ENCODE measurements at places on chromosomes 11 and 22.
A peak's percentile ranks its signal among the peaks of the same experiment; 100 is the strongest.

DNA sequence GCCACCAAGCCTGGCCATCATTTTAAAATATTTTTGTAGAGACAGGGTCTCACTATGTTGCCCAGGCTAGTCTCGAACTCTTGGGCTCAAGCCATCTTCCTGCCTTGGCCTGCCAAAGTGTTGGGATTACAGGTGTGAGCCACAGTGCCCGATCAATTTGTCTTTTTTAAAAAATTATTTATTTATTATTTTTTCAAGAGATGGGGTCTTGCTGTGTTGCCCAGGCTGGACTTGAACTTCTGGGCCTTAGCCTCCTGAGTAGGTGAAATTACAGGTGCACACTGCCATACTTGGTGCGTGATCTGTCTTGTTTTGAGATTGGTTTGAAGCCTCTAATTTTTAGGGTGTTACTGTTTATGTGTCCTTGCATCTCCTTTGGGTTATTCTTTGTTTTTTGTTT, 10.2 kb downstream of the CABIN1 start:
- DNase-seq = no peak

DNA sequence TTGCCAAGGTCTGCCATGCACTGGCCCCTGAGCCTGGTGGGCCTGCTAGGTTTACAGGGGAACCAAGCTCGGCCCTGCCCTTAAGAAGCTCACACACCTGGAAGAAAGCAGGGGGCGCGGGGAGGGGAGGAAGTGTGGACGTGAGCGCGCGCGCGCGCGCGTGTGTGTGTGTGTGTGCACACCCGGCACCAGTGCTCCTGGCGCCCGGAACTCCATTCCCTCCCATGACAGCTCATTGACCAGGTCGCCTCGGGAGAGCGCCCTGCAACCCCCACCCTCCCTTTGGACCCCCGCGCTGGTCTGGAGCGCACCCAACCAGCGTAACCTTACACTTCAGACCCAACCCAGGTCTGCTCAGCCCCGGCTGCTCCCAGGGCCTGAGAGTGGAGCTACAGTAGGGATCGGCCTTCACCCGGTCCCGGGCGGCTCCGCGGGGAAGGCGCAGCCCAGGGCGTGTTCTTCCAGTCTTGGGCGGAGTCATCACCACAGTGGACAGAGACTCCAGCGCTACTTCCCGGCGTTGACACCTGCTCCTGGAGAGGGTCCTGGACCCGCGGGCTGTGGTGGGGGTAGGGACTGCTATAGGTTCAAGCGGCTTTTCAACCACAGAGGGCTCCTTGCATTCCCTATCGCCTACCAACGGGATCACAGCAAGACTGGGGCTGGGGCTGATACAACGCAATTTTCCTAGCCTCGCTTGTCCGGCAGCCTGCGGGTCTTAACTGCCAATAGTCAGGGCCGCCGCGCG, 1.5 kb downstream of the GALNT18 start:
- peak; percentile 84 for DNase-seq

DNA sequence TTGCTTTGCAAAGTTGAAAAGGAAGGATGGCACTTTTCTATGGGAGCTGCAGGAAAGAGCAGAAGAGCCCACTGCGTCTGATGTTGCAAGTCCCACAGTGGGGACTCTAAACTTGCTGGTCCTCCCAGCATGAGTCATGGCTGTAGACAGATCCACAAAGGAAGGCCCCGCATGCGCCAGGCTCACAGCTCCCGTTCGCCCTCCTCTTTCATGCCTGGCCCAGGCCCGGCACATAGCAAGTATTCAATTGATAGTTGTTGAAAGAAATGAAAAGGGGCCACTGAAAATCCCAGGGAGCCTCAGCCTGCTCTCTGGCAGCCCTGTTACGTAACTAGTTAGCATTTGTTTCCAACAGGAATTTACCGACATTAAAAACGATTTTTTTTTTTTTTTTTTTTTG, 18.9 kb downstream of the AP1B1 start:
- DNase-seq = peak; percentile 71

- no peak for DNase-seq
These were observed 730 bp downstream of the LMNTD2 start for GRCh38 chr11:559712-560304.

- DNase-seq = no peak
These were observed 20.3 kb downstream of the WNT11 start for GRCh38 chr11:76185931-76186401.

DNA sequence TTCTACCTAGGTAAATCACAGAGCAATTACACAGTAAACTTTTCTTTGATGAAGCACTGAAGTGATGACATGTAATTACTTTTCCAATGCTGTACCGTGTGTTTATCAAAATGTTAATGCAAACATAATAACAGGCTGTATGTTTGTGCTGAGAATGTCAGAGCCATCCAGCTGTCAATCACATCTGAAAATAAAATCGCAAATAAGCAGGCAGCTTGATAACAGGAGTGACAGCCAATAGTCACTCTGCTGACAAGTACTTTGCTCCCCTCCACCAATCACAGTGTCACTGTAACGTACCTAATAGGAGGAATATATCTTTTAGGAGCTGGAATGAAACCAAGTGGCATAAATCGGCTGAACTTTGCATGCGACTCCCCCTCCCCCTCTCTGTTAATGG, 119.7 kb downstream of the KIRREL3 start:
- no peak for DNase-seq

GRCh38 chr22:31707519-31707918, 42.4 kb downstream of the PRR14L start:
- no peak for DNase-seq

DNA sequence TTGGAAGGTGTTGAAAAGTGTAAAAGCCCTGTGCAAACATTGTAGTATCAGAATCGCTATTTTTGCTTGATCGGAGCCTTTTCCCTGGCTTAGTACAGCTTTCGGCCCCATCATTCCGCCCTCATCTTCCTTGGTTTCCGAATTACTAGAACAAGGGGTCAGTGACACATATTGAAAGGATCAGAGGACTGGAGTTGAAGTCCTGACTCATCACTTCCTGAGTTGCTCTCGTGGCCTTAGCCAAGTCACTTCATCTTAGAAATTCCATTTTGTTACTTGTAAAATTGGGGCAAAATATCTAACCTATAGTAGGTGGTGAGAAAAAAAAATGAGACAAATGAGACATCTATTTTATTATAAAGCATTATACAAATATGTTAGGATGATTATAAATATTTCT, 375.0 kb downstream of the NTM start:
- no peak for DNase-seq

DNA sequence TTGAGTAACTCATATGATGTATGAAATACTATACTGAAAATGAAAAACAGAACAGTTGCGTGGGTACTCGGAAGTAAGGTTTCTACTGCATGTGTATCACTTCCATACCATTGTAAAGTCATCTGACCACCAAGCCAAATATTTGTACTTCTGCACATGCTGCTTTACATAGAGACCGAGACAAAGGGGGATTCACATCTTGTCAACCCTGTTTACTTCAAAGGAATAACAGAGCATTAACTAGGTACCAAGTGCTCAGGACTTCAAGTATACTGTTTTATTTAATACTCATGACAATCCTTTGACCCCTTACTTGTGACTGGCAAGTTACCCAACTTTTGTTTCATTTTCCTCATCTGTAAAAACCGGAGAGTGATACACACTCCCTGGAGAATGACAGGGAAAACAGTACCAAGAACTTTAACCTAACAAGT, 9.9 kb downstream of the MAPK1 start:
- DNase-seq = no peak

DNA sequence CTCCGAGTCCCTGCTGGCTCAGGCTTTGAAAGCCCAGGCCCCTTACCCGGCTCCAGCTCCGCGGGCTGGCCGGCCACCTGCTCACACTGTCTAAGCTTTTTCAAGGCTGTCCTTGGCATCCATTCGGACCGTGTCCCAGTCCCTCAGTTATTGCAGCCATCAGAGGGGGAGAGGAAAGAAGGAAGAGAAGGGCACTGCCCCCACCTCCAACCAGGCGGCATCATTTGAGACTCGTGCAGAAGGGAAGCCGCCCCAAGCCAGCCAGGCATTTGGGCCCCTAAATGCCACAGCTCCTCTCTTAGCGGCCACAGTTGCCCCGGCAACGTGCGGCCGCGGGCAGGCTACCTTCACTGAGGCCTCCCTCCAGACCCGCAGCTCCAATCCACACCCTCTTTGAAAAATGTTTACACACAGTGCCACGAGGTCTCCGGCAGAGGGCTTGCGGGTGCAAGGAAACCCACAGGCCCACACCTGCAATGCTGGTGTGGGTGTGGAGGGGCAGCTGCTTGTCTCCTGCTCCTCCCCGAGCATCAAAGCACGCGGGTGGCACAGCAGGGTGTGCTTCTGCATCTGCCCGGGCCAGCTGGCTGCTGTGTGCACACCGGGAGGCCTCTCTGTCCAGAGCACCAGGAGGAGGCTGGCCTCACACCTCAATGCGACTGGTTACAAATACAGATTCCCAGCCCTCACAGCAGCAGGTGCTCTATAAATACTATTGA, 124.4 kb downstream of the CTTN start:
- DNase-seq = no peak

- peak; percentile 49 for DNase-seq
These were observed 263.6 kb downstream of the CTTN start for GRCh38 chr11:70661761-70662501.

GRCh38 chr22:36452250-36452977, 29.0 kb downstream of the TXN2 start:
- DNase-seq = no peak

DNA sequence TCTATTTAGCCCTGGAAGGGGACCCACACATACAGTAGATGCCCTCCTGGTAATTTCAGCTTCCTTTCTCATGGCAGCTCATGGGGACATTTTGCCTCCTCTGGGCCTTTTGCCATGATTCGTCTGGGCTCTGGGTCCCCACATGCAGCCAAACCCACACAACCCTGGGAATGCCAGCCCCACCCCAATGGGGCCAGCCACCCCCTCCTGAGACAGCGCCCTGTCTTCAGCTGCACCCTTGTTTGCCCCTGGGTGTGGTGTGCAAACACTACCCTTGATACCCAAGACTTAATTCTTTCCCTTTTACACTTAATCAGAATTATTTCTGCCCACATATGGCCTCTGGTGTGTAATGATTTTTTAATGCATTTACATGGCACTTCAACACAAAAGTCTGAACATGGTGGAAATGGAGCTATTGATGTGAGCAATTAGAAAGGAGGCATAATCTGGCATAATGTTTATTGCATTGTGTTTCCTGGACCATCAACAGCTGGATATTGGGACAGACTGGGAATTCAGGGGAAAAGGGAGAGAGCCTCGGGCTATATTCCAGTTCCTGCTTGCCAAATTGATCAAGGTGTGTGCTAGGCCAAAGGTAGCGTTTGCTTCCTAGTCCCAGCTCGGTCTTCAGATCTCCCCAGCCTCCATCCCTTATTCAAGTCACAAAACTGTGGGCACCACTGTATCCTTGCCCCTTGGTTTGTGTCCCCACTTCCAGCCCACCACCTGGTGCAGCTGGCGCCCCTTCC, 85.0 kb upstream of the ANO1 start:
- no peak for DNase-seq

DNA sequence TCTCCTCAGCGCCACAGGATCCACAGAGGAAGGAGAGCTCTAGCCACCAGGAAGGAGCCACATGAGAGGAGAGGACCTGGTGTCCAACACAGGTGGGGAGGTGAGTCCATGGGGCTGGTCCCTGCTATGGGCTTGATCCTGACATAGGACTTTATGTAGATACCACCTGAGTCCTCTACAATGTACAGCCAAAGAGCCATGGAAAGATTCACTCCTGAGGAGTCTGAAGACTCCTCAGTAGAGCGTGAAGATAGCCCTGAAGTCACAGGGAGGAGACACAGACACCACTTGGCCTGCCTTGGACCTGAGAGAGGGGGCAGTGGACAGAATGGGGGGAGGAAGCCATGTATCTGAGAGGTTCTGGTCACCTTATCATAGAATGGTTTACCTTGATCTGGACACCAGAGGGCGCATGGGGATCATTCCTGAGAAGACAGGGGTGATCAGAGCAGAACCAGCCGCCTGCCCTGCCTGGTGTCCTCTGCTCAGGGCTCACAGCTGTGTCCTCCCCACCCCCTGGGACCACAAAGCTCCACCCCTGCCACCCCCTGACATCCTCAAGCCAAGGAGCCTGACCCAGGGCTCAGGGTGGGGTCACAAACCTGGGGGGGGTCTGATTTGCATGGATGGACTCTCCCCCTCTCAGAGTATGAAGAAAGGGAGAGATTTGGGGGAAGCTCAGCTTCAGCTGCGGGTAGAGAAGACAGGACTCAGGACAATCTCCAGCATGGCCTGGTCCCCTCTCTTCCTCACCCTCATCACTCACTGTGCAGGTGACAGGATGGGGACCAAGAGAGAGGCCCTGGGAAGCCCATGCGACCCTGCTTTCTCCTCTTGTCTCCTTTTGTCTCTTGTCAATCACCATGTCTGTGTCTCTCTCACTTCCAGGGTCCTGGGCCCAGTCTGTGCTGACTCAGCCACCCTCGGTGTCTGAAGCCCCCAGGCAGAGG, 77.0 kb downstream of the ZNF280B start:
- DNase-seq = no peak

DNA sequence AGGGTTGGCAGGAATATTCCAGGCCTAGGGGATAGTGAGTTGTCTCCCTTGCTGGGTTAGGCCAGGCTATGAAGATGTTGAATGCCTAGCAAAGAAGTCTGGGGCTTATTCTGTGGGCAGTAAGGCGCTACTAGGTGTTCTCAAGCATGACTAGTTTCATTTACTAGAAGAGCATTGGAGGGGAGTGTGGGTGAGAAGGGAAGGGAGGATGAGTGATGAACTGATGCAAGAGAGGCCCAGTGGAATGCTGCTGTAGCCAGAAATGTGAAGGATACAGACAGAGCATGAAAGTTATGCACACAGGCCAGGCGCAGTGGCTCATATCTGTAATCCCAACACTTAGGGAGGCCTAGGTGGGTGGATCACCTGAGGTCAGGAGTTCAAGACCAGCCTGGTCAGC, 33.5 kb downstream of the POU2F3 start:
- no peak for DNase-seq

- no peak for DNase-seq
These were observed 5.9 kb downstream of the RHOG start for GRCh38 chr11:3834664-3835461.

- DNase-seq = no peak
These were observed 282.8 kb downstream of the NTM start for GRCh38 chr11:131653260-131653659.

DNA sequence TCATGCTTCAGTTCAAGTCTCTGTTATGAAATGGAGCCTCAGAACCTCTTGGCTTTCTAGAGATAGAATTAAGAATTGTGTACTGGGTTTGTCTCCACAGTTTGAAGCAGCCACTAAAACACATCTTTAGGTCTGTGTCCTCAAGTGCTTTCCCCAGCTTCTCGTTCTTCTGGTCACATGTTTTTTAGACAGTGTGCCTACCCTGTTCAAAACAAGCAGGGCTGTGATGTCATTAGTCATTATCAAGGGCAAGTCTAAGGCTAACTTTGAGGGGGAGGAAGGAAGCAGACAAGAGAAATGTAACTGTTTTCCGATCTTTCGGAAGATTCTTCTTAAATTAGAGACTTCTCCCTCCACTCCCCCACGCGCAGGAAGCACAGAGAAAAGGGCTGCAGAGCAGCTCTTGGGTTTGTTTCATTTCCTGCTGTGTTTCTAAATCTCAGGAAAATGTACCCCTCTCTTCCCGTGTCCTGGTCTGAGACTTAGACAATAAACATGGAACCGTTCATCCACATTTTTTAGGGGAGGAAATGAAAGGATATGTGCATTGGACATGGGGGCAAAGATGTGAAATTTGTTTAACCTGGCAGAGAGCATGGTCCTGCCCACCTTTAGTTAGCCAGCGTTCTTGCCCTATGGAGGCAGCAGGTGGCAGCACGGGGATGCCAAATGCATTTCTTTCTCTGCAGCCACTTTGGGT, 3.1 kb downstream of the AKIP1 start:
- no peak for DNase-seq

- DNase-seq = no peak
These were observed 28.3 kb downstream of the POLDIP3 start for GRCh38 chr22:42586381-42586780.

Measured in posterior cingulate gyrus (tissue), 11 donors.